ENCODE measurements at places on chromosomes 7 and 10. TPM values are rescaled to one million over a fixed set of nuclear protein-coding genes. Genes with fewer than 3 reads are reported as not detected.

The LSM5 gene
- 55.2 TPM for polyA plus RNA-seq

The CRYGN gene
- not detected for polyA plus RNA-seq

The DENND2A gene
- polyA plus RNA-seq: 4.6 TPM

- no peak for DNase-seq
Observed at GRCh38 chr7:96169439-96169838, 152.5 kb downstream of the SLC25A13 start.

DNA sequence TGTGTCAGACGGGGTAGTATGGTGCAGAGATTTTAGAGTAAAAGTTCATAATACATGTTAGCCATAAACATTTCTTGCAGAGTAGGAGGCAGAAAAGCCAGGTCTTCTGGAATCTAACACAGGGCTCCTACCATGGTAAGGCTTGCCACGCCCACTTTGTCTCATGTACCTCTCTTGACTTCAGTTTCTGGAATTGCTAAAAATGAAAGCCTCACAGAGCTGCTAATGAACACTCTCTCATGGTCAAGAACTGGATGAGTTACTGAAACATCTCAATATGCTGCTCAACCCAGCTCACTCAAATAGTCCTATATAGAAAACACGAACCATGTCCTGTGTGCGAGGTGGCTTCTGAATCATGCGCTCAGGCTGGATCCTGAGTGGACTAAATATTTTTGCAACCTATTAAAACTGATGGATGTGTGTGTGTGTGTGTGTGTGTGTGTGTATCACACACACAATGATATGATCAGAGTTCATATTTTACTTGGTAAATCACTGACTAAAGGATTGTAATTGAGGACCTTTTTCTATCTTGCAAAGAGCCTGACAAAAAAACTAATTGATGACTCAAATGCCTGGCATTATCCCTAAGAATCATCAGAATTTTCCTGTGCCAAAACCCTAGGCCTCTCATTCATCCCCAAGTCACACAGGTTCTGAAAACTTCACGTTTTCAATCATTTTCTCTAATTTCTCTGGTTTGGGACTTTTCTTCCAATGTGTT, 1306.6 kb downstream of the XPNPEP1 start:
- DNase-seq: no peak

- DNase-seq: no peak
Observed at GRCh38 chr10:120824881-120825309, 26.3 kb upstream of the WDR11 start.

GRCh38 chr7:36942025-36942424, 217.7 kb upstream of the AOAH start:
- no peak for DNase-seq

GRCh38 chr7:85833066-85833465, 646.2 kb upstream of the SEMA3D start:
- no peak for DNase-seq

- peak; percentile 75 for DNase-seq
Observed at GRCh38 chr10:17643339-17643754, 604 bp upstream of the STAM start.

- no peak for DNase-seq
Observed at GRCh38 chr7:114504586-114504985, 90.0 kb downstream of the FOXP2 start.

GRCh38 chr10:352476-353235, 217.4 kb downstream of the ZMYND11 start:
- no peak for DNase-seq
